ENCODE measurements at places on chromosomes 3 and 15.

DNA sequence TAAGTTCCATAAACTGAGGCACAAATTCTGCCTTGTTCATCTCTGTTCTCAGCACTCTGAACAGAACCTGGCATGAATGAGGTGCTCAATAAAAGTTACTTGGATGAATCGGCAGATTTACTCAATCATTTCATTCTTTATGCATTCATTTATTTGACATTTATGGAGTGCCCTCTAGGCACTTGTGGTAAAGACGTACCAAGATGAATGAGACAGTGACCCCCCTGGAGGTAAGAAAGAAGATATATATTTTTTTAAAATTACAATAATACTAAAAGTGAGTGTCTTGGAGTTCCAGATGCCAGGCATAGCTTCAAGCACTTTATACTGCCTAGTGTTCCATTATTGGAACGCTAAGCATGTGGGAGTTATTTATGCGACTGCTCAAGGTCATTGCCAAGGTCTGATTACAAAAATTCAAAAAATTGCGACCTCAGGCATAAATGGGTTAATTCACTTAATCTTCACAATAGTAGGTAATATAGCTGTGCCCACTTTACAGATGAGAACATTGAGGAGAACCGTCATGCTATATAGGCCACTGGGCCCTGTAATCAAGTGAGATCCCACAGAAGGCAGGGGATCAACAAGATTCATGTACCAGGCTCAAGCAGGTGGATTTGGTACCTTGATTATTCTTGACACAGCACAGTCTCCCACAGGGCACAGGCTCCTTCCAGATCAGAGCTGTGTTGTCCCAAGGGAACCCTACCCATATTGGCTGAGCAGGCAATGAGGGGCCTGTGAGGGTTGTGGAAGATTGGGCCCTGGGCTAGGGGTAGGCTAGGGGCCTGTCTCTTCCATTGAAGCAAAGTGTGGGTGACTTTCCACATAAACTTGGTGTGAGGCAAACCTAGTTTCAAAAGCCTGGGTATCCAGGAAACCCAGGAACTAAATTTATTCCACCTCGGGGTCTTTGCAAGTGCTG, 10.7 kb downstream of the XIRP1 start:
- no peak for DNase-seq

DNA sequence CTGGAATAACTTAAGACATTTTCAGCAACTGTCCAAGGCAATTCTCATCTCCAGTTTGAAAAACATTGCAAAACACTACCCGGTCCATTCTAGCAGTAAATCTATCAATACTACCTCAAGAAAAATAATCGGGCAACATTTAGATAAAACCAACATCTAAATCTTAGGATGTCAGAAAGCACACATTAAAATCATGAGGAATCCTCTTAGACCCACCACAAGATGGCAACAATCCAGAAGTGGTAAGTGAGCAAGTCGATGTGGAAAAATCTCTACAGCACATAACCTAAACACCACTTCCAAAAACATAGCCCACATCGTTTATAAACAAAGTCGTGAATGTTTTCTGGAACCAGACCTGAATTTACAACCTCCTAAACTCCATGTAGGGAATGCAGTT, 5.7 kb downstream of the PLCH1 start:
- DNase-seq, result no peak

- DNase-seq, result no peak
Observed at GRCh38 chr15:70098153-70098460, 390 bp upstream of the TLE3 start.

DNA sequence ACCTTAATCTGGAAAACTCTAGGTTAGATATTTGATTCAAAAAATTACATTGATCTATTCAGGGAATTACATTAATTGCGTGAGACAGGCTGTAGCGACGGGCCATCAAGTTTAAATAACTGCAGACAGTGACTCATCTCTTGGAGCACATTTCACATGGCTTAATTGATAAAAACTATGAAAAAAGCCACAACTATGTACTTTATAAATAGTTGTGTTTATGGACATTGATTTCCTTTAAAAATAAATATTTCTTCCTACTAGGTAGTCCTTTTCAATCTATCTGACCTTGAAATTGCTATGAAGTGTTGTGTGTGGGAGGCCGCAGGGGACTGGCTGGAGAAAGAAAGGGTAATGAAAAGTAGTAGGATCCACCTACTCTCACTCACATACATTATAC, 157.8 kb downstream of the IL1RAP start:
- DNase-seq, result no peak

Measured in esophagus squamous epithelium (tissue), 5 donors.